ENCODE measurements at places on chromosomes 3 and 15. TPM values are rescaled to one million over a fixed set of nuclear protein-coding genes. Genes with fewer than 3 reads are reported as not detected.
A peak's percentile ranks its signal among the peaks of the same experiment; 100 is the strongest.

GRCh38 chr15:60370105-60370868 is 27.5 kb downstream of the ANXA2 start:
- no peak for DNase-seq

GRCh38 chr15:98503970-98504369 is 144.4 kb upstream of the IGF1R start:
- no peak for DNase-seq

- no peak for DNase-seq
These were observed 119.9 kb downstream of the PDZRN3 start for GRCh38 chr3:73504852-73505251.

DNA sequence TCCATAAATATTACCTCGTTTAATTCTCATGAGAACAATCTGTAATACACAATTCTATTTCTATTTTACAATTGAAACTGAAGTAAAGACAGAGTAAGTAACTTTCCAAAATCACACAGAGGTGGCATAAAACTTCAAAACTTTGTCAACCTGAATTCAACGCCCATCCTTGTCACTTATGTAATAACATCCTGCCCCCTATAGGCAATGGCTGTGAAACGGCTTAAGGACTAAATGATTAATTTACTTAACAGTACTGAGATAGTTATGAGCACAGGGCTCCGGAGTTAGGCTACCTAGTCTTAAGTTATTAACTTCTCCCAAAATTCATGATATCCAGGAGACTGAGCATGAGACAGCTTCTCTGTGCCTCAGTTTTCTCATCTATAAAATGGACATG is 293.1 kb upstream of the CHRM5 start:
- DNase-seq = no peak

GRCh38 chr15:76147906-76148570 is 88.3 kb downstream of the TMEM266 start:
- no peak for DNase-seq

DNA sequence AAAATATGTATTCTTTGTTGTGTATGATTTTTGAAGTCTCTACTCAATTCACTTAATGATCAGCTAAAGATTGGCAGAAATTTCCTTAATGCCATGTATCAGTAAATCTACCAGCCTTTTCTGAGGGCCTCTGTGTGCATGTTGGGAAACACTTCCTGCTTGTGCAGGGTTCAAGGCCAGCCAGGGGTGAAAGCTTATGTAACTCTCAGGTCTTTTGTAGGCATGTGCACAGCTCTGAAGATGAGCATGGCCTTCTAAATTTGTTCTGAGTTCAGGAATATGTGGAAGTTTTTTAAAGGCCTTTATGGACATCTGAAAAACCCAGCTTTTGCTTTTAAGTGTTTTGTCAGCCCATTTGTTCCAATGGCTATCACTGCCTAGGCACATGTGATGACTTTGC is 82.7 kb downstream of the ROBO1 start:
- no peak for DNase-seq

DNA sequence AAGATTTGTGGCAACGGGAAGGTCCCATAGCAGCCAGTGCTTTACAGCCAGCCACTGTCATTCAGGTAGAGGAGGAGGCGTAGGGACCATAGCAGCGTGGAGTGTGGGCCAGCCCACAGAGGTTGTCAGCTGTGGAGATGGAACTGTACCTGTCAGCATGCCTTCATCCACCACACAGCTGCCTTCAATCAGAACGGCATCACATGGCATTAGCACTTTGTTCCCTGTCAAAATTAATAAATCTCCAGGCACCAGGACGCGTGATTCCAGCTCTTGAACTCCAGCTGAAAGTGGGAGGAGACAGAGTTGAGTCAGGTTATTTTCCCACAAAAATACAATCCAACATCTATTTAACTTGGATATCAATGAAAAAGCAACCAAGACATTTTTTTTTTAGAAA is 84.0 kb downstream of the ATP13A4 start:
- no peak for DNase-seq

DNA sequence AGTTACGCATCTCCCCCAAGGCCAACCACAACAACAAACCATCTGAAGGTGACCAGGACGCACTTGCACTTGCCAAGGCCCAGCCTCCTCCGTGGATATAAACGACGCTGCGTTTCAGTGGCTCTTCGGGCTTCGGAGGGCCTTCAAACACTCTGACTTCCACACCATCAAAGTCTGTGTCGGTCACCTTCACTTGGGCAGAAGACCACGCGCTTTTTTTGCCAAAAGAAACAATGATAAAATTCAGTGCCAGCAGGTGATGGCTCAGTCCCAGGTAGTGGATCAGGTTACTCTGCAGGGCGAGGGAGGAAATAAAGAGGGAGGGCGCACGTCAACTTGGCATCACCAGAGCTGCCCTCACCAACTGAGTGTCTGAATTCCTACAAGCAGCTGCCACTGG is 63.0 kb downstream of the NCEH1 start:
- DNase-seq = no peak

GRCh38 chr3:129424185-129424841 is 4.1 kb downstream of the EFCAB12 start:
- DNase-seq = no peak

GRCh38 chr3:172100482-172100881 is 61.1 kb downstream of the FNDC3B start:
- DNase-seq = no peak

DNA sequence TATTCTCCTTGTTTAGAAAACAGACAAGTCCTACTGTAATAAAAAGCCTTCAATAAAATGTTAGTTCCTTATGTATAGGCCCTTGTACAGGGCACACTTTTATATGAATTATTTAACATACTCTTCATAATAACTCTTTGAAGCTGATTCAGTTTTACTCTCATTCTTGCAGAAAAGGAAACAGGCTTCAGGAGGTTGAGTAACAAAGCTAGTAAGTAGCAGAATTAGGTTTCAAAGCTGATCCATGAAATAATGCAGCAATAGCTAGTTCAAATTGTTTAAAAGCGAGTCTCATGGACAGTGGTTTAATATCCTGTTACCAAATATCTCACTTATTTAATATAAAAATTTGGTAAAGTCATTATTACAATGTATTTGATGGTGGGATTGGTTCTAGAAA is 25.0 kb downstream of the TCF12 start:
- no peak for DNase-seq

GRCh38 chr15:55937040-55937439 is 56.4 kb downstream of the NEDD4 start:
- DNase-seq = no peak

DNA sequence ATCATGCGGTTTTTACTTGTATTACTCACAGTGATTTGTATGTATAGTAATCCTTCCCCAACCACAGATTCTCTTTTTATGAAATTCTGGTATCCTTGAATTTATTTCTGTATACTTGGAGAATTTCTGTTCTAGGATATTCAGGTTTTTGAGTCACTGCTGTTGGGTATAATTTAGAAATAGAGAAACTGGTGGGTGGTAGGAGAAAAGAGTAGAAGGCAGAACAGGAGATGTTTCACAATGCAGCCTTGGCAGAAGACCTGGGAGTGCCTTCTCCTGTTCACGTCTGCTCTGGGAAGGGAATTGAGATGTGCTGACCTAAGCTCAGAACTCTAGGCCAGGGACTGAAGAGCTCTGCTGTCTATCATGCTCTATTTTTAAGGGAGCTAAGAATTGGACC is 193.6 kb downstream of the EPHB1 start:
- DNase-seq = no peak

- DNase-seq = no peak
These were observed 35.1 kb downstream of the HMG20A start for GRCh38 chr15:77455696-77456321.

DNA sequence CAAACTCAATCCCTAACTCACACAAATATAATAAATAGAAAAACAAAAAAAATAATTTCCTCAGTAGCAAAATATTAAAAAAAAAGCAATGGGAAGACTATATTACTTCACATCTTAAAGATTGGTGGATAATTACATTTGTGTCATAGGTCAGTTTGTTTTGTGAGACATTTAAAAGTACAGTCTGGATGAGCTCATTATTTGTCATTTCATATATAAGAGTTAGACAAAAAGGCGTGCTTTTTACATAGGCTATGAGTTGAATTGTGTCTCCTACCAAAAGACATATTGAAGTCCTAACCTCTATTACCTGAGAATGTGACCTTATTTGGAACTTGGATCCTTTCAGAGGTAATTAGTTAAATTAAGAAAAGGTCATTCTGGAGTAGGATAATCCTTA is 710.1 kb upstream of the CBLB start:
- DNase-seq = no peak

- DNase-seq = no peak
These were observed 163.4 kb upstream of the SEMA6D start for GRCh38 chr15:47553947-47554346.

GRCh38 chr3:59777667-59778077 is 727.8 kb upstream of the CFAP20DC start:
- DNase-seq = no peak

DNA sequence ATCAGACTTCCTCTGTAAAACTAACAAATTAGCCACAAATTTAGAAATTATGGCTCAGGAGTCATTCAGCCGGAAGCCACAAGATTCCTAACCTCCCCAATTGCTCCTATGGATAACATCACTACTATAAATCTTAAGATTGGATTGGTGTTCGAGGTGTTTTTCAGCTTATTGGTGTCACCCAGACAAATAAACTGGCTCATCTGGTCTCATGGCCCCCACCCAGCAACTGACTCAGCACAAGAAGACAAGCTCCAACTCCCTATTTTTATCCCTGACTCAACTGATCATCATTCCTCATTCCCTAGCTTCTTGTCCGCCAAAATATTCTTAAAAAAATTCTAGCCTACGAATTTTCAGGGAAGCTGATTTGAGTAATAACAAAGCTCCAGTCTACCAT is 135.1 kb upstream of the STRIT1 start:
- no peak for DNase-seq

DNA sequence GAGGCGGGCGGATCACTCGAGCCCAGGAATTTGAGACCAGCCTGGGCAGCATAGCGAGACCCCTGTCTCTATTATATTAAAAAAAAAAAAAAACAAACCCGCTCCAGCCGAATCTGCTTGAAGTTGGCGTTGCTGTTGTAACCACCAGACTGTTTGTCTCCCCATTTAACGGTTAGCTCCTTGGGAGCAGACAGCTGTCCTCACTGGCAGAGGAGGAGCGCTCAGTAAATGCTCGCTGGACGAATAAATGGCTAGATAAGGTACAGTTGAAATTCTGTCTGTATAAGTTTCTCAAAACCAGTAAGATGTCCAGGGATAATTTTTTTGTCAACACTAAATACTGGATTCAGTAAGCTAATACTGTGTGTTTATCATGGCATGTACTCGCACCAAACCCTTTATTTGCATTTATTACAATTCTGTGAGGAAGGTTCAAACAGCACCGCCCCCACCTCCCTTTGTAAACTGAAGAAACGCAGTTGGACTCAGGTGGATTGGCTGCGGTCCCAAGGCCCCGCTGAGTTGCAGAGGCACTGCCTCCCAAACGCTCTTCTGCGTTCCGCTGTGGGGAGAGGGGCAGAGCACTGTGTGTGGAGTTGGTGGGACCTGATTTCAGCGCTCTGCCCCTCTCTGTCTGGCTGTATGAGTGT is 1.1 kb downstream of the RCCD1 start:
- peak; percentile 76 for DNase-seq

DNA sequence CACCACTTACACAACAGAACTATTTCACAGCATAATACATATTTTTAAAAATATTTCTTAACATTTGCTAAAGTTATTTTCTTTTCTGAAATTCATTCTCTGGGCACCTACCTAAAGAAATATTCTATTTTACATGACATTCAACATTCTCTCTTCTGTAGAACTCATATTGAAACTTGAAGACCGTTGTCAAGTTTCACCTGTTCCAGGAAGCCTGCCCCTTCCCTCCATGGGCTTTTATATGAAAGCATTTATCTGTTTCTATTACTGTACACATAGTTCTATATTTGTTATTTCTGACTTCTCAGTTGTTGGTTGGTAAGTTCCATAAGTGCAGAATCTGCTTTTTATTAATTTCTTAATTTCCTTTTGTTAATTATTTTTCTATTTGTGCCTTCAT is 204.3 kb upstream of the ALCAM start:
- no peak for DNase-seq

DNA sequence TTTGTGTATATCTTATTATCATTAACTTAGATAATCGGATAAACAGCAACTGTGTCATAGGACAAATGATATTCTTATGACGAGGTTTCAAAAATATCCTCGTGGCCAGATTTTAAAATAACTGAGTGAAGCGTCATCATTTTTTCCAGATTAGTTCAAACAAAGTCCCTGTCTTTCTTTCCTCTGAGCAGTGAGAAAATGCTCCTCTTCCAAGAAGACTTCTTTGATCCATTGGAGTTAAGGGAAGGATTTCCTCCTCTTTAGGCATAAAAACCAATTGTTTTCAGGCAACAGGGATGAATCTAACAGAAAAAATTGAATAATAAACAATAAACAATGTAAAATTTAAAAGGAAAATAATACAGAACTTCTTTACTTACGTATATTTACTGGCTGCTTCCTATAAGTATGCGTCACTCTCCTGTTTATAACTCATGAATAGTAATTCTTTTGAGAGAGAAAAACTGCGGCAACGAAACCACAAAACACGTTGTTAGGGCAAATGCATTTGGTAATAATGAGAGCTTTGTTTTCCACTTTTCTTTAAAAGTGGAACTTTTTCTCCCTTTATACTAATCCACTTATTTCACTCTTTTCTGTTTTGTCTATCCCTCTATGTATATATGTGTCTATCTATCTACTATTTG is 419.4 kb upstream of the ONECUT1 start:
- DNase-seq = no peak

DNA sequence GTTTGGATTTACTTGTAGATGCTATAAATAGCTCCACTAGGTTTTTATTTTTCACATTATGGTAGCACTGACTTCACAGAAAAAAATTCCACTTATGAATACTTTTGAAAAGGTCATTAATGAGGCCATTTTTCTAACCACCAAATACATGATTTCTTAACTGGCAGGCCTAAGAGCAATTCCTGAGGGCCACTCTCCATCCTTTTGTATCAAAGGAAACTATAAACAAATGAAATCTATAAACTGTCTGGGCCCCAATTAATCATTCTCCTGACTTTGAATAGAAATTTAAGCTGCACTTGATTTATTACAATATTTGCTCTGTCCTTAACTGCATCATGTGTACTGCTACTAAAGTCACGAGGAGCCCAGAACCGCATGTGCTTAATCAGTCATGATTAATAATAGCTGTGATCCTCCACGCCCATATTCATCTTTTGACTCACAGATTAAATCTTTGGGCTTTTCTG is 25.1 kb upstream of the MTMR10 start:
- no peak for DNase-seq

- no peak for DNase-seq
These were observed 297.1 kb upstream of the MME start for GRCh38 chr3:154783061-154783460.

- no peak for DNase-seq
These were observed 224.4 kb downstream of the ZMAT3 start for GRCh38 chr3:178847190-178847589.

GRCh38 chr3:73550032-73550431 is 74.7 kb downstream of the PDZRN3 start:
- no peak for DNase-seq

PLCB2 gene
- 3.4 TPM for total RNA-seq

SAMD7 gene
- total RNA-seq = not detected

ITPKA gene
- 0.36 TPM for total RNA-seq

GPR27 gene
- total RNA-seq = 5.5 TPM

SH3GL3 gene
- total RNA-seq = not detected

FAM107A gene
- total RNA-seq = not detected

IL12A gene
- 1.9 TPM for total RNA-seq

ERC2 gene
- 1.6 TPM for total RNA-seq

RFC4 gene
- total RNA-seq = 24.2 TPM

ABTB1 gene
- total RNA-seq = 26.7 TPM

PPP1R2 gene
- total RNA-seq = 45.8 TPM

ANKRD34C gene
- total RNA-seq = 0.07 TPM

ERICH6 gene
- total RNA-seq = not detected

GPR156 gene
- 1.3 TPM for total RNA-seq

LRTM1 gene
- not detected for total RNA-seq

RTP1 gene
- total RNA-seq = not detected

CFAP91 gene
- total RNA-seq = not detected
